ENCODE measurements at places on chromosomes 2 and 18.
A peak's percentile ranks its signal among the peaks of the same experiment; 100 is the strongest.

DNA sequence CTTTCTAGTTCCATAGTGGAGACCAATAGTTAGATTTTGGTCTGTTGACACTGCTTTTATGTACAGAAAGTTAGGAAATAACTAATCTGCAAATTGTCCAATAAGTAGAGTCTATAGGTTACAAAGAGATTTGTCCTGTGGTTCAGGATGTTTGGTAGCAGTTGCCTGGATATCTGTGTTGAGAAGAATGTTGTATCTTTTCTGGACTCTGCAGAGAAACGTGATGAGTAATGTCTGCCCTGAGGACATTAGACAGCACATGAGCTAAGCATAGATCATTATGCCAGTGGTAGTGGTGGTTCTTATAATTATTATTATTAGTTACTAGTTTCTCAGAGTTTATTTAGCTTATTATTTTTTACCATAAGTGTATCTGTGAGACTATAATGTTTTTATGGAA is 65.8 kb downstream of the ANKRD62 start:
- peak; percentile 7 for DNase-seq

- no peak for DNase-seq
Observed at GRCh38 chr2:133498662-133499585, 69.3 kb downstream of the NCKAP5 start.

- DNase-seq = no peak
Observed at GRCh38 chr2:3319745-3320566, 57.7 kb downstream of the EIPR1 start.

- DNase-seq = no peak
Observed at GRCh38 chr18:51100385-51101120, 70.5 kb downstream of the SMAD4 start.

DNA sequence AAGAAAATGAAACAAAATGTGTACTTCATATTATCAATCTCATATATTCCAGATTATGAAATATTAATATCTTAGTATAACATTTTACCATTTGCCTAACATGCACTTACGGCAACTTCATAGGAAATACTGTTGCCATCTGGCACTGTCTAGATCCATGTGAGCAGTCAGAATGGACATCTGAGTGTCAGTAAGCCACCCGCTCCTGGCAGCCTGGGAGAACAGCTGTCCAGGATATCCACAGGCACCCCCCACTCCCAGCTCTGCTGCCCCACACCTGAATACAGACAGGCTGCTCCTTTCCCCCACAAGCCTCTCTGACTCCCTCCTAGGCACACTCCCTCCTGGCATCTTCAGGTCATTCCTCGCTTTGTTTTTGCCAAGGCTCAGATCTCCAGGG is 127.0 kb downstream of the GAREM1 start:
- DNase-seq = no peak

DNA sequence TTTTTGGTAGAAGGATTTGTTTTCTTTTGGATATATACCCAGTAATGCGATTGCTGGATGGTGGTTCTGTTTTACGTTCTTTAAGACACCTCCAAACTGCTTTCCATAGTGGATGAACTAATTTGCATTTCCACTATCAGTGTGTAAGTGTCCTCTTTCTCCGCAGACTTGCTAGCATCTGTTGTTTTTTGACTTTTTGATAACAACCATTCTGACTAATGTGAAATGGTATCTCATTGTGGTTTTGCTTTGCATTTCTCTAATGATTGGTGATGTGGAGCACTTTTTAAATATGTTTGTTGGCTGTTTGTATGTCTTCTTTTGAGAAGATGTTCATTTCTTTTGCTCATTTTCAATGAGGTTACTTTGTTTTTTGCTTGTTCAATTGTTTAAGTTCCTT is 260.9 kb upstream of the CWC22 start:
- DNase-seq = no peak

- DNase-seq = no peak
Observed at GRCh38 chr2:11748018-11748860, 1.8 kb downstream of the LPIN1 start.

DNA sequence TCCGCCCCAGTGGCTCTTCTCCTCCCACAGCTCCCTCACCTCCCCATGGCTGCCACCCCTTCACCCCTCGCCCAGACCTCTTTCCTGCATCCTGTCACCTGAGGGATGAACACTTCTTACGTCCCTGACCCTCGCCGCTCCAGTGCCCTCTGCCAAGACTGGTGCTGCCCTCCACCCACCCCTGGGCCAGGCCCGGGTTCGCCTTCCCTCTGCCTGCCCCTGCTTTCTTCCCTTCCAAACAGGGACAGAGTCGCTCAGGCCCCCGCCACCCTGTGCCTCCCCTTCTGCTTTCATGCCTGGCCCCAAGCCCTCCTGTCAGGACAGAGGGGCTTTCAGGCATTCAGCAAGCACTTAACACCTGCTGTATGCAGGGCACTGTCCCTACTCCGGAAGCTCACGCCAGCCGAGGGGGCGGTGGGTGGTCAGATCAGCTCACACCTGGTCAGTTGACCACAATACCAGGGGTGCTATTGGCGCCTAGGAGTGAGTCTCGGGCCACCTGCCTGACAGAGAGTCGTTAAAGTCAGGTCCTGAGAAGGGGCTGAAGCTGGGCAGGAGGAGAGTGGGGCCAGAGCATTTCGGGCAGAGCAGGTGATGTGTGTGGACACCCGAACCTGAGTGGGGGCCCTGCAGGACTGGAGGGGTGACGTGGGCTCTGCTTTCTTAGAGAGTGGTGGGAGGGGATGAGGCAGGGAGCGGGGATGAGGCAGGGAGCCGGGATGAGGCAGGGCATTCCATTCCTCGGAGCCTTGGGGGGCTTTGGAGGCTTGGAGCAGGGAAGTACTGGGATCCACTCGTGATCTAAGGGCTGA is 26.0 kb upstream of the HPCAL1 start:
- no peak for DNase-seq

GRCh38 chr18:74376523-74376922 is 60.9 kb downstream of the C18orf63 start:
- DNase-seq = no peak

GRCh38 chr2:172427990-172428831 is 825 bp downstream of the ITGA6 start:
- DNase-seq = peak; percentile 18
